Stimulated activated CD8-positive, alpha-beta memory T cell treated with anti-CD3 and anti-CD28 coated beads, Interleukin-15, amount 100 ng/mL, for 48 hours (primary cell): ENCODE measurements at places on chromosomes 4 and X.

DNA sequence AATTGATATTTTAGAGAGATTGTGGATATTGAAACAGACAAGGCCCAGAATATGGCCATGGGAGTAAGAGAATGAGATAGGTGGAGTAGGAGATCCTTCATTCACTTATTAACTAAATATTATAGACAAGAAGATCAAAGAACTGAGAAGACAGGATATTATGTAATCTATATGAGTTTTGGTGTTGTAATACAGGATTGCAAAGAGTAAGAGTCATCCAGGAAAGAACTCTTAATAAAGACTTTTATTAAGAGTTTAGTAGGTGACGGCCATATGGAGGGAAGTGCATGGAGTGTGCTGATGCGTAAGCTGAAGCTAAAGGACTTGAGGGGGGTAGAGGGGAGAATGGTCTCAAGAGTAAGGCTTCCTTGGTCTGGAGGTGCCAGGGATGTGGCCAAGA, 153.7 kb downstream of the VEGFC start:
- no peak for DNase-seq

DNA sequence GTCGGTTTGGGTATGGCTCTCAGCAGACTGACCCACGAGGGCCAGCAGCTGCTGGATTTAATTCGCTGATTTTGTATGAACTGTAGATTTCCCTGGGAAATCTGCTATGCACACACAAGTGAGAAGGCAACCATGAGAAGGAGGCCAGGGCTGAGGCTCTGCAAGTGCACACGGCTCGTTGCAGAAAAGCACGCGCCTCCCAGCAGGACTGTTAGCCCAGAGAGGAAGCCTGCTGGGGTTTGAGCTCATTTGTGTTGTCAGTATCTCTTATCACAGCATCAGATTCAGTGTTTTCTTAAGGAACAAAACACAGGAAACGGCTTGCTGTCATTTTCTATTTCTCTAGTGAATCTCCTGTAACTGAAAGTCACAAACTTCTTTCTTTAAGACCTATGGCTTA, 296.2 kb upstream of the FAT1 start:
- DNase-seq: no peak

DNA sequence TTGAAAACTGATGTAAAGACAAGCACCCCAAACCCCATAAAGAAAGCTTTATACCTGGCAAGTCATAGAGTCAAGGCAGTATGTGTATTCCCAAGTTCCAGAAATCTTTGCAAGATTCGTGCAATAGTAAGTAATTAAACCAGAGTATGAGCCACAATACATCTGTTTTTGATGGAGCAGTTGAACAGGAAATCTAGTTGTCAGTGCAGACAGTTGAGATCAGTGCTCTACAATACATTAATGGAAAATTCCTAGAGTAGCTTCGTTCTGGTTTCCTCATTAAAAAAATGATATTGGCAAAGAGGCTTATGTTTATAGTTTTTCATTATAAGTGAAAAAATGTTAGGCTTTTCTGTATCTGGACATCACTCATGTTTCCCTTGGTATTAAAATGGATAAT, 575.3 kb downstream of the TRIML1 start:
- DNase-seq: no peak

DNA sequence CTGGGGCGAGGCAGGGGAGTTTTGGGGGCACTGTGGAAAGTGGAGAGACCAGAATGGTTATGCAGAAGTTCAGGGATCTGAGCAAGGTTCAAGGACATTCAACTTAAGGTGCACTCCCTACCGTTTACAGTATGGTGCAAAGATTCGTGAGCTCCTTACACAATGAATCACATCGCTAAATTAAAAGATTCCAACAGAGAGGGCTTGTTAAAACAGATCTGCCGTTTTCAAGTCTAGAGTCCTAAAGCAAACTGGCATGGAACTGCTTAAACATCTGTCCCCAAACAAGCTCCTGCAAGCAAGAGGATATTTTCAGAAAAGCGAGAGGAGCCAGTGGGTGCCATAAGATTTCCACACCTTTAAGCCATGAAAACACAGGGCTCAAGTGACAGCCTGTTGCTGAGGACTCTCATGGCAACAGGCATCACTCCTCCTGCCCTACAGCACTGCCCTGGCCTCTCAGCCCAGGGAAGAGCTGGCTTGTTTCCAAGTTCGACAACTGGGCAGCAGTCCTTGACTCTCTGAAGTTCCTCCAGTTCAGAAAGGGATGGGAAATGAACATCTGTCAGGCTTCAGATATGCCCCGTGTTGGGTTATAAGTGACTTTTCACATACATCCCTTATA, 10.0 kb downstream of the FAM184B start:
- DNase-seq: no peak

GRCh38 chr4:104129243-104129642, 365.5 kb downstream of the CXXC4 start:
- no peak for DNase-seq

- no peak for DNase-seq
Measured at GRCh38 chrX:33741807-33742206, 390.3 kb downstream of the FAM47A start.

DNA sequence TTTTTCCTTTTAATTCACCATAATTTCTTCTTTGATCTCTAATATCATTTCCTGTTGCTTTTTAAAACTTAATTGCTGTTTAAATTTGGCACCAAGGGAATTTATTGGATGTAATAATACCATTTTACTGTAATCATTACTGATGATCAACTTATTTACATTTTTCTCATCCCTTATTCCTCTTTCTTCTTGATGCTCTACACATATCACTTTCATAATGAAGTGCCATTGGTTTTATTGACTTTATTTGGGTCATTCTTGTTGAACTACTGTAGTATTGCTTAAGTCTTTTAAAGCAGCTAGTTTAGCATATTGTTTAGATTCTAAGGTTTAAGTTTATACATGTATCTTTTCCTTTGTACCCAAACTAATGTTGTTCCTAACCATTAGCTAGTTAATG, 130.7 kb downstream of the SLC4A4 start:
- no peak for DNase-seq

DNA sequence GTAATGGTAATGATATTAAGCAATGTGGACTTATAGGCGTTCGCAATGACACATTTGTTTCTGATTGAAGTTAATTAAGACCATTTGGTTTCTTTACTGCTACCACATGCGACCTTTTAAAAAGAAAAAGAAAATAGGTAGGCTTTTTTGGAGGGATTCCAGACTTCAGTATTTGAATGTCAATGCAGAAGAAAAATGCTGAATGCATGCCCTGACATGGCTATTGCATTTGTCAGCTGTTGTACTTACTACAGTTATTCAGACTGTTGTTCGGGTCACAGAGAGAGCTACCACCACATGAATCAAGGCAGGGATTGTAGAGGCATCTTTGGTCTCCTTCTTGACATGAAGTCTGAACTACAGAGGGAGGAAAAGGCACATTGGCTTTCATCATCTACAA, 163.7 kb downstream of the CORIN start:
- no peak for DNase-seq

DNA sequence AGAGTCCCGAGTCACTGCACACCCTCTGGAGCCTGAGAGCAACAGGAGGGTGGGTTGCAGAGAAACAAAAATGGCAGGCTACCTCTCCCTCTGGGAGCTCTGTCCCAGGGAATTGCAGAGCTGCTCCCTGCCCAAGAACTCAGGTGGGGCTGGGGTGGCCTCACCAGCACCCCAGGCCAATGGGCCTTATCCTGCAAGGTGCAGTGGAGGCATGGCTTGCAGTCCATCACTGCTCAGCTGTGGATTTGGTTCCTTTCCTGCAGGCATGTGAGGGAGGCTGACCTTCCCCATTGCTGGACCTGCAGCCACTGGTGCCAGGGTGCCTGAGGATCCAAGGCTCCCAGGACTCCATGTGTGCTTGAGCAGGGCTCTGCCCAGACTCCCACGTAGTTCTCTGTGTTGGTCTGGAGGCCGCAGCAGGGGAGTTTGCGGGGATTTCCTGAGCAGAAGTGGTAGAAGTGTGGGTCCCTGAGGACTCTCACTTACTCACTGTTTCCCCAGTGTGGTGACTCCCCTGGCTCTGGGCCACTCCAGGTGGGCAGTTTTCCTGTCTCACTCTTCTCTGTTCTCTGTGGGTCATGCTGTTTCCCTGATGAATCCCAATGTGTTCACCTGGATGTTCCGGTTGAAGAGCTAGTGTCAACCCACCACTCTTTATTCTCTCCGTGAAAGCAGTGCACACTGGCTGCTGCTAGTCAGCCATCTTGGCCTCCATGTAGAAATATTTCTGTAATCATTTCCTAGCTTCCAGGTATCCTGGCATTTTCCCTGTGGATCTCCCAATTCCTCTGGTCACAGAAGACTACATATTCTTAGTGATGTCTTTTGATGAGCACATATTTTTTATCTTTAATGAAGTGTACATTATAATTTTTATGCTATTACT, 82.3 kb downstream of the ARHGAP24 start:
- no peak for DNase-seq

- no peak for DNase-seq
Measured at GRCh38 chrX:109635146-109635545, 10.2 kb upstream of the KCNE5 start.

DNA sequence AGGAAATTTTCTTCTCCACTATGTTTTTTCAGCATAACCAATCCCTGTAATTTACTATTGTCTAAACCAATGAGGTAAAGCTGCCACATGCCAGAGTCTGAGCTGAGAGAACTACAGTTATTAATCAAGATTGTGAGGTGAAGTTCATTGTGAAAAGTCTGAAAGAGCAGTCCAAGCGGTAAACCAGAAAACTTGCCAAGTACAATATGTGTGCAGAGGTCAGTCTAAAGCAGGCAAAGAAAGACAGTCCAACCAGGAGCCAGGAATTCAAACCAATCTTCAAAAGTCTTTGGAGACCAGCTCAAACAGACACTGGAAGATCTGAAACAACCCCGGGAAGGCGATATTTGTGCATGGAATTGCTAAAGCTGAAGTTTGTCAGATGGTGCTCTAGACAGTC, 229.1 kb upstream of the POU3F4 start:
- DNase-seq: no peak

- DNase-seq: no peak
Measured at GRCh38 chr4:70334681-70335080, at the start of gene CABS1. Gene CABS1, plus strand, starts transcription at chr4:70334981. Its CDS starts 59 bp downstream, at chr4:70335040.

- no peak for DNase-seq
Measured at GRCh38 chrX:116285501-116285900, 115.0 kb downstream of the AGTR2 start.

DNA sequence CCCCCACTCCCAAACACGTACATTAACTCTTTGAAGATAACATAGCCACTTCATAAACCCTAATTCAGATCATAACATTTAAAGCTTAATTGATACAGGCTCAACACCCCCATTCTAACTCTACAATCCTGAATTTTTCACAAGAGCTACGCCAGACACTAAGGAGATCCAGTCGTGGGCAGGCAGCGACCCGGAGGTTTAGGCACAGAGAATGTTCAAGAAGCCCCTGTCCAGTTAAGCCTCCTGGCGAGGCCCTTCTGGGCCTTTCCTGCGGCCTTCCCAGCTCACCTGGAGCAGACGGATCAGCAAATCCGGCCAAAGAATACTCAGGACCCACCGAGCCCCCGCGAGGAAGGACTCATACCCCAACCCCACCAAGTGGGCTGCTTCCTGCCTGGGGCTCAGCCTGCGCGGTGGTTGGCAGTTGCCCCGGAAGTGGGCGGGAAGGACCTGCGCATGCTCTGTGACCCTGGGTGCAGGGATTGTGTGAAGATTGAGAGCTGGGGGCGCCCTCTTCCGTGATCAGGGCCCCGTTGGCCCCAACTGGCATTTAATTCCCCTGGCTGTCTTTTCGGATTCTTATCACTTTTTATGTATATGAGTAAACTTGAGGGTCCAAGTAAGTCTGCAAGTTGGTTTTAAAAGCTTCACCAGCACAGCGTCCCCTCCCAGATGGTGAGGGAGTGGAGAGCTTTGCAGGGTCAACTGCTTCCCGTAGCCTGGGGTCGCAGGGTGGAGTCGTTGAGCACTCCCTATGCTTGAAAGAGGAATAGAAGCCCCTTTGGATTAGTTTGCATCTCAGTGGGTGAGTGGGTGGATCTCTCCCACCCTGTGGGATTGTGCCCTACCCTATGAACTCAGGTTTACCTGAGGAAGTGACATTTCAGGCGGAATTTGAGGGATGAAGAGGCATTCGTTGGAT, at the start of gene TRIM61:
TSS of gene TRIM61 (minus strand) at position 415 of the 922 bp plus-strand sequence. CDS start 7,655 bp downstream, outside the sequence.
- DNase-seq: peak; percentile 51

- no peak for DNase-seq
Measured at GRCh38 chrX:50920132-50920531, 9.6 kb downstream of the BMP15 start.

GRCh38 chr4:15040916-15041463, 38.7 kb downstream of the CPEB2 start:
- no peak for DNase-seq

- DNase-seq: no peak
Measured at GRCh38 chr4:180084561-180084960, 2158.6 kb upstream of the TENM3 start.

- DNase-seq: no peak
Measured at GRCh38 chrX:1212532-1212931, at the start of gene CRLF2. Gene CRLF2, minus strand, starts transcription at chrX:1212649. Its CDS starts 15 bp downstream, at chrX:1212634.

- DNase-seq: no peak
Measured at GRCh38 chr4:153538487-153539357, 72.6 kb downstream of the TMEM131L start.

DNA sequence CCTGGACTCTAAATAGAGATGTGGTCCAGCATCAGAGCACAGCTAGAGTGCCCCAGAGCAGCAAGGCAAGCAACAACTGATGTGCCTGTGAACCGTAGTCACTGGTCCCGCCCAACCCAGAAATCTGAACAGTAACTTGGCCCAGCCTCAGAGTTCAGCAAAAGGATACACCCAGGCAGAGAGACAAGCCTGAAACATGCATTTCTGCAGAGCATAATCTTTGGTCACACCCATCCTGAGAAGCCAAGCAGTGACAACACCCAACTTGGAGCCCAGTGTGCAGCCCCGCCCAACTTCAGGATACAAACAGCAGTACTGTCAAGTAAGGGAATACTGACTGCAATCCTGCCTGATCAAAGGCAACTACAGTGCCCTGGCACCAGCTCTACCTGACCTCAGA, 78.9 kb downstream of the CCDC160 start:
- DNase-seq: no peak

DNA sequence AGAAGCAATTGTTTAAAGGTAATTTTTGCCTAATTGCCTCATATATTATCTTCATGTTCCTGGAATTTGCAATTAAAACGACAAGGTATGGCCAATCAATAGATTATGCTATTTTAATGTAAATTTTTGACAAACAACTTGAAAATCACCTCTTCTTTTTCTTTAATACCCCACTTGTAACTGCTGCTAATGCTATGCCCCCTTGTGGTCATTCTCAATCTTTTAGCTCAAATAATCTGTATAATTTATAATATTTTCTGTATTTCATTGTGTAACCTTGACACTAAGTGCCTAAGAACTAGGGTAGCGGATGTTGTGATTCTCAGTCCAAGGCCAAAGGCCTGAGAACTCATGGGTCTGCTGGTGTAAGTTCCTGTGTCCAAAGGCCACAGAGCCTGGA, 831.7 kb upstream of the POU3F4 start:
- no peak for DNase-seq

- DNase-seq: no peak
Measured at GRCh38 chr4:8257854-8258253, 11.7 kb upstream of the HTRA3 start.
